Osteocyte (in vitro differentiated cells): ENCODE measurements at places on chromosomes 11 and 22. TPM values are rescaled to one million over a fixed set of nuclear protein-coding genes. Genes with fewer than 3 reads are reported as not detected.

Gene GRK3
- total RNA-seq, result 1.1 and 1.6 TPM in 2 replicates

Gene CALCA
- not detected in 2 replicates for total RNA-seq

Gene SNX15
- total RNA-seq, result 26.9 and 30.0 TPM in 2 replicates

Gene ZNF70
- 12.5 TPM in 2 replicates for total RNA-seq

Gene DGCR6
- total RNA-seq, result 4.3 and 5.2 TPM in 2 replicates

Gene GLYATL1
- not detected in 2 replicates for total RNA-seq

Gene ELF5
- not detected in 2 replicates for total RNA-seq

Gene OR9Q1
- total RNA-seq, result not detected in 2 replicates

Gene ANKK1
- total RNA-seq, result not detected in 2 replicates

Gene LRP4
- 49.3 and 54.1 TPM in 2 replicates for total RNA-seq

DNA sequence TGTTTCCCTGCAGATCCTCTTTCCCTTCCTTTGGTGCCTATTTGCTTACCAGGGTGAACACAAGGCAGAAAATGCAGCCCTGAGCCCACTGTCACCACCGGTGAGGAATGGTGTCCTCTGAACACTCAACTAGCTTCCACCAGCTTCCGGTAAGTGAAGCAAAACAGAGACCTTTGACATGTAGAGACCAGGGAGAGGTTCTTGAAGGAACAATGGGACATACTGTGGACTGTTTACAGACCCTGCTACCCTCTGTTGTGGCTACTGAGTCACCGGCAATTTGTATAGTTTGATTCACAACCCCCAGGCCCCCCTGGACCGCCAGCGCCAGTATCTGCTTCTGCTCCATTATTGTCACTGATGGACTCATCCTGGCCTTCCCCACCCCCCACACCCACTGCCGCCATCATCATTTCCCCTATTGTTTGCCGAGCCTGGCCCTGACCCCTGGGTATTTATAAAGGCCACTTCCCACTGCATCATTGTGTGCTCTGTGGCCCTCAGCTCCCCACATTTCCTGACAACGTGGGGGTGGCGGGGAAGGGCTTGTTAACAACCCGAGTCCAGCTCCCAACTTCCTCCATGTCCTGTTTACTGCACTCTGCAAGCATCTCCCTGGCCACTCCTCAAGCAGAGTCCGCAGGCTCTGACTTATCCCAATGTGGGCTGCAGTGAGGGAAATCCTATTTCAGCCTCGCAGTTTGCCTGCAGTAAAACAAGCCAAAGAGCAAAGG is 252.9 kb downstream of the ETS1 start:
- DNase-seq, result no peak

- DNase-seq, result no peak
Measured at GRCh38 chr11:69465236-69466000, 16.0 kb upstream of the LINC01488 start.

DNA sequence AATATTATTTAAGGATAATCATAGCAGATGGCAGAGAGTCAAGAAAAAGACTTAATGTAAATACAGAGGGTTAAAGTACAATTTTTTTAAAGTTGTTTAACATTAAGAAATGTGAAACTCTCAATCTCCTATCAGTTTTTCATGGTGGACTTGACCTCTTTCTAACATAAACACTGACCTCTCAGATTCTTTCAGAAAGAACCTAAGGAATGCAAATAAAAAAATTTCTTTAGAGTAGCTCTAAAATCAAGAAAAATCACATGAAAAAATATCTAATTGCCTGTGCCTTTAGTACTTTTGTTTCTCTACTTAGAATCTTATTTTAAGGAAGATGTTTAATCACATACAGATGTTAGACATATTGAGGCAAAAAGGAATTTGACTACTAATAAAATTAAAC is 12.9 kb downstream of the RNF141 start:
- no peak for DNase-seq

DNA sequence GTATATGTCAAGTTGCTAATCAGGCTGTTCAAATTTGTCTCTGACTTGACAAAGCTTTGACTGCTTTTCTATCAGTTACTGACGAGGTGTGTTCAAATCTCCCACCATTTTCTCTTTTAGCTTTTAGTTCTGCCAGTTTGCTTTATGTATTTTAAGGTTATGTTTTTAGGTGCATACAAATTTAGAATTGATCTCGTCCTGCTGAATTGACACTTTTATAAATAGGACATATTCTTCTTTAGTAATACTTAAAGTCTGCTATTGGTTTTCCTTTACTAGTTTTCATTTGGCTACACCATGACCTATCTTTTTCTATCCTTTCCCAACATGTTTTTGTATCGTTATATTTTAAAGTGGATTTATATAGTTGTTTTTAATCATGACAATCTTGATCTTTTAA is 65.7 kb upstream of the KCNQ1OT1 start:
- no peak for DNase-seq

DNA sequence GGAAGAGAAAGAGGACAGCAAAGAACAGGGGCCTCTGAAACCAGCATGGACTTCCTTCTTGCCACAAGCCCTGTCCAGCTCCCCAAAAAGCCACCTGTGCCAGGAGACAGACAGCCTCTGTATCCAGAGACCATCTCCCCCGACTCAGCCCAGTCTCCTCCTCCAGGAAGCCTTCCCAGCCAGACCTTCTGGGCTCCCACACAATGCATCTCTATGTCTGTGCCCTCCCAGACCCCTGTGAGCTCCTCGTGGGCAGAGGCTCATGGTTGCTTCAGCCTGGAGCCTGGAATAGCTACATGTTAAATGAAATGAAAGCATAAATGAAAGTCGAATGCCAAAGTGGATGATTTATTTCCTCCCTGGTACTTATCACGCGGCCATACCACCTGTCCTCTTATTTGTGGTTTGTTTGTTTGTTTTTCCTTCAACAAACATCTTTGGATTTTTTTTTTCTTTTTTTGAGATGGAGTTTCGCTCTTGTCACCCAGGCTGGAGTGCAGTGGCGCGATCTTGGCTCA is 7.3 kb upstream of the ARAP1 start:
- no peak for DNase-seq

GRCh38 chr22:21666786-21667185 is 974 bp downstream of the PPIL2 start:
- DNase-seq, result no peak

DNA sequence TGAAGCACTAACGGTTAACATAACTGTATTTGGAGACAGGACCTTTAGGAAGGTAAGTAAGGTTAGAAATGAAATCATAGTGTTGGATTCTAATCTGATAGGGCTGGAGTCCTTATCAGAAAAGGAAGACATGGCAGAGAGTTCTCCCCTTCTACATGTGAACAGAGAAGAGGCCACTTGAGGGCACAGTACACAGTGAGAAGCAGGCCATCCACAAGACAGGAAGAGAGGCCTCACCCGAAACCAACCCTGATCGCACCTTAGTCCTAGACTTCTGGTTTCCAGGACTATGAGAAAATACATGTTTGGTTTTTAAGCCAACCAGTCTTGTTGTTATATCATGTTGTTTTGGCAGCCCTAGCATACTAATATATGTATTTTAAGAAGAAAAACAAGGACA is 170.0 kb downstream of the LRRC4C start:
- no peak for DNase-seq

DNA sequence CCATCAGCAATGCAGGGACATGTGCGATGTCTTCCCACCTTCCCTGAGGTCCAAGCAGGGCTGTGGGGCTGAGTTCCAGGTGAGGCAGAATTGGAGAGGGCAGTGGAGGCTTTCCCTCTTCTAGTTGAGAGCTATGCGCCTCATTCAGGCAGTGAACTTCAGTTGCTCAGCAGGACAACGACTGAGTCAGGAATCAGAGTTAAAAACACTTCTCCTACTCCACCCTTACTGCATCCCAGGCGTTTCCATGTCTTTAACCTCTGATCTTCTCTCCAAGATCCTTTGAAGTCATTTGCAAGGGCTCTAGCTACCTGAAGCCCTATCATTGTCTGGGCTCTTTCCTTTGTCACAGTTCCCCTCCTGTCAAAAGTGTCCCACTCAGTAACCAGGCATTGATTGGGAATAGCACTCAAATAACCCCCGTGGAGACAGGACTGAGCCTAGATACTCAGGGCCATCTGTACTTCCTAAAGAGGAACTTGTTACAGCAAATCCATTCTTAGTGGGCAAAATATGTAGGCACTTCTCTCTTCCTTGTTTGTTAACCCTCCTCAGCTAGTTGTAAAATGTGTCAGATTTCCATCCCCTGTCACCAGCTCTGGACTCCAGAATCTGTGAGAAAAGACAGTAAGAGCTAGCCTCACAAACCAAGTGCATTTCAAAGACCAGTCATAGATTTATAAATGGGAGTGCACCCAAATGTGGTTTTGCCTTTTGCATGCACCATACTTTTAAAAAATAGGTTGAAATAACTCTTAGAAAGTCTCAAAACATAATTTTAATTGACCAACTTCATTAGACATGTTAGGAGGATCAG is 72.5 kb upstream of the MYO18B start:
- no peak for DNase-seq

DNA sequence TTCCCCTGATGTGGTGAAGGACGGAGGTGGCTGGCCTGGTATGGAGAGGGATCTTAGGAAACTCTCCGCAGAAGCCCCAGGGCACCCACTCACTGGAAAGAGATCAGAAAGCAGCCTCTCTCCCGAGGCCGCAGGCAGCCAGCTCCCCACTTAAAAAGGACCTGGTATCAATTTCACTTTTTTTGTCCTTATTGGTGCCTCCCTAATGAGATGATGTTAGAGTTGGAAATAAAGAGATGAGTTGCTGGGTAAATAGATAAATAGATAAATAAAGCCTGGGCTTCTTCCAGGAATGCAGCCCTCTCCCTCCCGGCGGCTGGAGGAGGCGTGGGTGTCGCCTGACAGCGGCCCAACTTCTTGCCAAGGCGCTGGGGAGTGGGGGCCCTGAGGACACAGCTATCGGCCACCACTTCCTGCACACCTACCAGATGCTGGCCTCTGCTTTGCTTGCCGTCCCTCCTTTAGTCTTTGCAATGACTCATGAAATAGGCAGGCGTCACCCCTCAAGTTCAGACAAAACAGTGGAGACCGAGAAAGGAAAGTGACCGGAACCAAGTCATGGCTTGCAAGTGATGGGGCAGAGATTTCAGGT is 42.9 kb downstream of the LINC01488 start:
- no peak for DNase-seq
